Activated T-helper 2 cell treated with anti-CD3 and anti-CD28 coated beads, Interferon-gamma antibody, Interleukin-2, Interleukin-4, amounts not matched to agents 10 μg/mL and 5 μg/mL and 100 μg/mL, durations not matched to agents 14 hours and 24 hours and 36 hours (primary cell): ENCODE measurements at places on chromosomes 5 and 9. TPM values are rescaled to one million over a fixed set of nuclear protein-coding genes. Genes with fewer than 3 reads are reported as not detected.

- no peak for DNase-seq
Observed at GRCh38 chr5:34589832-34590231, 66.3 kb upstream of the RAI14 start.

Gene ARL14EPL
- not detected in 2 replicates for total RNA-seq

- peak; percentile 43 for DNase-seq
Observed at GRCh38 chr5:55226934-55227663, at the start of gene MCIDAS. Gene MCIDAS (minus strand): TSS chr5:55227315. CDS start chr5:55227138, 177 bp downstream.

DNA sequence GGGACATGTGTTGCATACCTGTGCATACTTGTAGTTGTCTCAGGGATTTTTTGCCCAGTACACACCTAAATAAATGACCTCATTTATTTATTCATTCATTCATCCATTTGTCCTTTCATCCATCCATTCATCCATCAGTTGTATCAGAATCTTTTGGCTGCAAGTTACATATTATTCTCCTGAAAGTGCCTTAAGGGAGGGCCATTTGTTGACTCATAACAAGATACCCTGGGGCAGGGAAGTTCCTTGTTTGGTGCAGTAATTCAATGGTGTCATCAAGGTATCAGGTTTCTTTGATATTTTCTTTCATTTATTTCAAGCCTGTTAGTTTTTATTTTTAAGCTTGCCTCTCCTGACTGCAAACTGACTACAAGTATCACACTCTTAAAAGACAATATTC, 597.9 kb upstream of the TLE4 start:
- no peak for DNase-seq

Gene HMCN2
- not detected in 2 replicates for total RNA-seq

DNA sequence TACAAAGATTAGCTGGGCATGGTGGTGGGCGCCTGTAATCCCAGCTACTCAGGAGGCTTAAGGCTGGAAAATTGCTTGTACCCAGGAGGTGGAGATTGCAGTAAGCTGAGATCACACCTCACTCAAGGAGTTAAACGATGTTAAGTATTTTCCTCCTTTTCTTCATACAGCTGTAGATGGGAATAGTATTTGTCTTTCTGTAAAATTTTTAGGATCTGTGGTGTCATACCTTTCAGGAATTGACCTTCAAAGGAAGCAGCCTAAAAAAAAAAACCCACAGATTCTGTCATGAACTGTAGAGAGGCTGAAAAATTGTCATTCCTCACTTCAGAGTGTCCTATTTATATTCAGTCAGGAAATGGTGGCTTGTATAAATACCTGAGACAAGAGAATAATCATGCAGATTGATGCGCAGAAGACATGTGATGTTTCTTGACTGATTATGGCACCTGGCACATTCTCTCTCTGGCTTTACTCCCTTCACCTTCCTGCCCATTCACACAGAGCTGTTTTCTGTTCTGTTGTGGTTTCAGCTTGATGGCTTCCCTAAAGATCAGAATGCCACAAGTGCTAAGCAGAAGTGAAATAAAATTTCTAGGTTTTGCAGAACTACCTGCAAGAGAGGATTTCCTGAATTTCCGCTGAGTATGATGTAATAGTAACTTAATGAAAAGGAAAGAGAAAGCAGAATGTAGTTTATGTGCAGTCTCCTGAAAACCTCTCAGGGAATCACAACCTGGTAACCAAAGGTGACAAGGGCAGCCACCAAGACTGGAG, 3.8 kb downstream of the IFNA1 start:
- DNase-seq, result no peak

Gene DND1
- total RNA-seq, result 3.2 and 3.5 TPM in 2 replicates

- no peak for DNase-seq
Observed at GRCh38 chr5:36657563-36657995, 51.2 kb downstream of the SLC1A3 start.

GRCh38 chr5:56019306-56020272, 24.8 kb upstream of the IL6ST start:
- DNase-seq, result no peak

DNA sequence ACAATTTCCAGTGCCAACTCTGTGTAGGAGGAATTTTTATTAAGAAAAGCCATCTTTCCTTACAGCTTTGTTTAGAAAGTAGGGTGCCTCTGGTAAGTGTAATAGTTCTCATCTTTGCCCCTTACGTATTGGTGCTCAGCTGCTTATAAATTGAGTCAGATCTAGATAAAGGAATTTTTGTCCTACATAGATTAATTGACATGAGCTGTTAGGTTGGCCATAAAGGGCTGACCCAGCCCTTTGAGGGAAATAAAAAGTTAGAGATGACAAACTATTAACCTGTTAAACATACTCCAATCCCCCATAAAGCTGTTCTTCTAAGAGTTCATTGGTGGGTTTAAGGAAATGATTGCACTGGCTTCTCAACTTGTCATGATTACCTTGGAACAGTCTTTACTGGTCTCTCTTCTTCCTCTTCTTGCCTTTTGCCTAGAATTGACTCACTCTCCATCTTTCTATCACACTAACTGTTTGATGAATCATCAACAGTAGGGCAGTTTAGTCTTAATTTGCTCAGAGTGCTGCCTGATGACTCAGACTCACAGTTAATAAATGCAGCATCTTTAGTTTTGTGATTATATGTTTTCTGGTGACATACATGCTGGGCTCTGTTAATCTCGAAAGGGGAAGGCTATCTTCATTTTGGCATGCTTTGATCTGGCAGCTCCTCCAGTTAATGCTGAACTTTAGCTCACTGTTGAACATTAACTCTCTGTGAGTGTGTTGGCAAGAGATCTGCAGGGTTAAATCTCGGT, 51.7 kb downstream of the ARHGAP26 start:
- no peak for DNase-seq

Gene PRLR
- total RNA-seq, result not detected in 2 replicates

Gene IFNA14
- not detected in 2 replicates for total RNA-seq

Gene S100Z
- total RNA-seq, result 0.99 and 1.1 TPM in 2 replicates

DNA sequence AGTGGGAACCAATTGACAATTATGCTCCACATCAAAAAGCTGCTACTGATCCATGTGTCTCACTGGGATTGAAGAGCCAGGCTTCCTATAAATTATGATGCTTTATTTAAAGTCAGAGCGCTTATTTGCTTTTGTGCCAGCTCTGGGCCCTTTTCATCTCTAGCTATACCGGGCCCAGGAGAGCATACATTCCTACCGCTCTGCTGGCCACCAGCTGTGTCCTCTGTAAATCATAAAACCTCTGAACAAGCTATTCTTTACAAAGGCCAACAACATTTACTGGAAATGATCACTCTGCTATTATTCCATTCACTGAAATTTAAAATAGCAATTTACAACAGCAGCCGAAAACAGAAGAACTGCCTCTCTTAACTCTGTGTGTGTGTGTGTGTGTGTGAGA, 86.6 kb downstream of the ZNF608 start:
- DNase-seq, result no peak

DNA sequence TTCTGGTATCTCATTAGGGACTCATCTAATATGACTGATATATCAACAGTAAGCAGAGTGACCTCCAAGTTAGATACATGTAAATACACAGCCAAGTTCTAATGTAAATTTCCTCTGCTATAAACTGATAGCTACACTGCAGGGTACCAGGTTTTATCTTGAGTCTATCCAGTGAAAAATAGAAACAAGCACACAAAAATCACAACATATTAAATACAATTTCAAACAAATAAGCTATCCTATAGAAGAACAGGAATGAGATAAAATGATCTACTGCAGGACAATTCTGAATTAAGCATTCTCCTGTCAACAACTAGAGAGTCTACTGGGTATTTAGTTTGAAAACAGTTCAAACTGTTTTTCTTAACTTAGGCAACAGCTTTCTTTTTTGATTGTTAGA, 42.7 kb downstream of the NR3C1 start:
- no peak for DNase-seq

GRCh38 chr5:172491481-172491880, 37.2 kb upstream of the SH3PXD2B start:
- DNase-seq, result no peak

DNA sequence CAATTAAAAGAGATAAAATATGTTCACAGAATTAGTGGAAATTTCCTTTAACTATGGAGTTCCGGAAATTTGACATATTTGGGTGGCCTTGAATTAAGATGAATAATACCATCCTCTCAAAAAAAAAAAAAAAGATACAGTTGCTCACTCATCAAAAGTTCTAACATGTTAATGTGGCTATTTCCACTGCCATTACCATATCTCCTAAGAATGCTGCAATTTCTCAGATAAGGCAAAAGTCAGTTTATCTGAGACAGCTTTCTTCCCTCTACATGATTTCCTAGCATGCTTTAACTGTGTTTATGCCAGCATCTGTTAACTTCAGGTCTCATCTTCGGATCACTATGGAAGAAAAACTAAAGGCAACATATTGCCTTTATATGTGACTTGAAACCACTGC, 2.6 kb downstream of the FASTKD3 start:
- no peak for DNase-seq

Gene FAM81B
- total RNA-seq, result not detected in 2 replicates

DNA sequence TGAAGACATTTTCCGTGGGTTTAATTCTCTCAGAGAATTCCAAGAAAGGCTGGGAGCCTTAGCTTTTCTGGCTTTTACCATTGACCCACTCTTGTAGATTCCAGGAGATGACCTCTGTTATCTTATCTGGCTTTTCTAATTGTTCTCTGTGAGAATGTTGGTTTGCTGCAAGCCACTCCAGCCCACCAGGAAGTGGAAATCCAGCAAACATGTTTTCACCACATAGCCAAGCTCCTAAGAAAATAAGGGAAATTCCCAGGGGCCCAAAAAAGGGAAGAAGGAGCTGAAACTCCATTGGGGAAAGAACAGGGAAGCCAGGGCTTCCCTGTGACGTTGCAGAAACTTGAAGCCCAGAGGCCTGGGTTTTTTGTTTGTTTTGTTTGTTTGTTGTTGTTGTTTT, 19.7 kb downstream of the GPR107 start:
- DNase-seq, result no peak

DNA sequence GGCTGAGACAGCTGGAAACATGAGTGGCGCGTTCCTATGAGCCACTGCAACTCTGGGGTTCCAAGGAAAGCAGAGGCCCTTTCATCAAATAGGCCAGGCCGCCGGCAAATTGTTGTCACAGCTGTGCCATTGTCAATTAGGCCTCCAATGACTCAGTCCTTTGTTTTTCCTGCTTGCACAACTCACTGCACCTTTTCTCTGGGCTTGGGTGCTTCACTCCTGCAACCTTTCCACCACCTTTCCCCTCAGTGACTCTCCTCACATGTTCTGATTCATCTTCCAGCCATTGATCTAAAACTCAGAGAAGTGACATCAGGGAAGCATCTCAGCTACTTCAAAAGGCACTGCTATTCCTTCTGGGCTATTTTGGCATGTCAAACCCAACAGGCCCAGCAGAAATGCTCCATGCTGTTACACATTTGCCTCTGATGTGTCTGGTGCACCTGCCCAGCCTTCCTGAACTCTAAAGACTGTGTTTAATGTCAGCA, 653.7 kb downstream of the NR2F1-AS1 start:
- no peak for DNase-seq
